IMR-90 (cell line): ENCODE measurements at places on chromosomes 2 and 18. TPM values are rescaled to one million over a fixed set of nuclear protein-coding genes. Genes with fewer than 3 reads are reported as not detected.
A peak's percentile ranks its signal among the peaks of the same experiment; 100 is the strongest.

- H3K27me3 ChIP-seq = no peaks in the 10 kb centered on the region
- no peak overlapping the region for H3K4me3 ChIP-seq
- H3K36me3 ChIP-seq = no peaks in the 10 kb centered on the region
- no peak overlapping the region; the same call in 1 of the 2 replicates for H3K27ac ChIP-seq
- peaks cover 12% of the 10 kb centered on the region for H3K4me1 ChIP-seq
These were observed 55.5 kb downstream of the MARCHF4 start for GRCh38 chr2:216316743-216317142.

DNA sequence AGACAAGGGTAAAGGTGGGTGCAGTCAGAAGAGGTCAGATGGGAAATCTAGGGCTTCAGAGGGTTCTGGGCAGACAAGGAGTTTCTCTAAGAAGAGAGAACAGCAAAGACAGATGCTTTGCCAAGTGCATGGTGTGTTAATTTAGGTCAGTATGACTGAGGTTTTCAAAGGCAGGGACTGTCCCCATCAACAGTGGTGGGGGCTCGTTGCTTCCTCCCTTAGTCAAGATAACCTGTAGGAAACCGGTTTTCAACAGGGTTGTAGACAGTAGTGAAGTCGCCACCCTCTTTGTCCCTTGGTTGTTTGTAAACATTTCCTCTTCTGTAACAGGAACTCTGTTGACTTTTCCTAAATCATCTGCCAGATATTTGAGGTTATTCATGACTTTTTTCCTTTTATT is 11.6 kb downstream of the RAB12 start:
- DNase-seq = no peak
- H3K4me1 ChIP-seq = peaks cover 10% of the 10 kb centered on the region
- H3K27ac ChIP-seq = no peak overlapping the region
- peaks cover 9% of the 10 kb centered on the region for H3K36me3 ChIP-seq
- H3K4me3 ChIP-seq = no peak overlapping the region

DNA sequence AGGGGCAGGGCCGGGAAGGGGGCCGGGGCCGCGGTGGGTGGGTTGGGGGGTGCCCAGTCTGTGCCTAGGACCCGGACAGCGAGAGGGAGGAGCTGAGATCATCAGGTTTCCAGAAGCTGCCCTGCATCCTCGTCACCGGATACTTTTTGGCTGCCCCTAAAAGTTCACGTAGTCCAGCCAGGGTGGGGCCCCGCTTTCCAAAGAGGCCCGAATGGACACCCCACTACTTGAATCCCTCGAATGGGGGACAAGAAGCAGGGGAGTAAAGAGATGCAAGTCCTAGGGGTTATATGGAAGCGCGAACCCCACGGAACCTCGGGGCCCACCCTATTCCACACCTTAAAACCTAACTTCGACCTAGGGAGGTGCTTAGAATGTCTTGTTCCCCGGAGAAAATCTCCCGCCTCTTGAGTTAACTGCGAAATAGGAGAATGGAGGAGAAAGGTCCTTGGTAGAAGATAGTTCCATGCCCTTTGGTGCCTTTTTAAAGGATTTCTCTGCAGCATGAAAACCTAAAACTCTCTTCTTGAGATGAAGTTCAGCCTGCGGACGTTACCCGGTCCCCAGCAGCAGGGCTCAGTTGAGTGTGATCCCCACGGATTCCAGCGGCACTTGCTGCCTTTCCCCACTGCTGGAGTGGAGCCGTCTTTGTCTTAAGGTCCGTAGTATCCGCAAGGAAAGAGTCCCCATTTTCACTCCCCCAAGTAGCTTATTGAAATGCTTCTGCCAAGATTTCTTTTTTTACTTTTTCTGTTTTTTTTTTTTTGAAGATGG is 2.1 kb upstream of the RNF152 start:
- peaks cover 6% of the 10 kb centered on the region for H3K36me3 ChIP-seq
- H3K27ac ChIP-seq = peak overlapping the region; percentile 74
- H3K4me3 ChIP-seq = peak overlapping the region; percentile 95
- no peaks in the 10 kb centered on the region for H3K27me3 ChIP-seq
- DNase-seq = no peak
- peaks cover 7% of the 10 kb centered on the region for H3K4me1 ChIP-seq

DNA sequence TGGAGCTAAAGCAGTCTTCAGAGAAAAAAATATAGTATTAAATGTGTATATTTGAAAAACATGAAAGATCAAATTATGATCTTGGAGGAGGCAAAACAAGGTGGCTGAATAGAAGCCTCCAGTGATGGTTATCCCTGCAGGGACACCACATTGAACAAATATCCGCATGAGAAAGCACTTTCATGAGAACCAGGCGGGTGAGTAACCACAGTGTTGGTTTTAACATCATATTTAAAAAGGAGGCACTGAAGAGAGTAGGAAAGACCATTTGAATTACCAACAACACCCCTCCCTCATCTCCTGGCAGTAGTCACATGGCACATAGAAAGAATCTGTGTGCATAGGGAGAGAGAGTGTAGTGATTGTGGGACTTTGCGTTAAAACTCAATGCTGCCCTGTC is 759.6 kb upstream of the NRXN1 start:
- no peak for DNase-seq
- no peak overlapping the region for H3K27ac ChIP-seq
- no peak overlapping the region for H3K4me3 ChIP-seq
- no peaks in the 10 kb centered on the region for H3K36me3 ChIP-seq
- H3K4me1 ChIP-seq = no peaks in the 10 kb centered on the region
- H3K27me3 ChIP-seq = no peaks in the 10 kb centered on the region

DNA sequence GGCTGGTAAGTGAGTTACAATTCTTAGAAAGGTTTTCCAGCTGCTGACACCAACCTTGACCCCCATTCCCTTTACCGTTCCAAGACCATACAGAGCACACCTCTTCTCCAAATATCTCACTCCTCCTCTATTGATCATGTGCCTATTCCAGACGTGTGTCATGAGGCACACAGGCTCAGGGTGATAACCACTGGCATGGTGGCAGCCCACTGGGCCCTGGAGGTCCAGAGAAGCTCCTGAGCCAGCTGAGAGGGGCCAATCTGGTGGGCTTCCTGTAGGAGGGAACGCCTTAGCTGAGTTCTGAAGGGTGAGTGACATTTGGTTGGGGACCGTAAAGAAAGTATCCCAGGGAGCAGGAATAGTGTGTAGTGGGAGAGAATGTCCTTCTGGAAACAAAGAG is 28.3 kb downstream of the ZAP70 start:
- H3K27ac ChIP-seq = no peak overlapping the region
- no peak for DNase-seq
- H3K36me3 ChIP-seq = 0 out of 2 replicates have a peak, but pooled peaks cover 2% of the 10 kb centered on the region
- H3K4me3 ChIP-seq = no peak overlapping the region

GRCh38 chr2:241609859-241610793 is 26.8 kb downstream of the THAP4 start:
- peaks cover 13% of the 10 kb centered on the region for H3K4me1 ChIP-seq
- peak overlapping the region; percentile 38 for H3K4me3 ChIP-seq
- no peaks in the 10 kb centered on the region for H3K27me3 ChIP-seq
- no peak overlapping the region; the same call in 1 of the 2 replicates for H3K27ac ChIP-seq

GRCh38 chr2:100959225-100959880 is 42.7 kb upstream of the RPL31 start:
- H3K27ac ChIP-seq = no peak overlapping the region
- peaks cover 11% of the 10 kb centered on the region for H3K4me1 ChIP-seq
- peak; percentile 45 for DNase-seq

DNA sequence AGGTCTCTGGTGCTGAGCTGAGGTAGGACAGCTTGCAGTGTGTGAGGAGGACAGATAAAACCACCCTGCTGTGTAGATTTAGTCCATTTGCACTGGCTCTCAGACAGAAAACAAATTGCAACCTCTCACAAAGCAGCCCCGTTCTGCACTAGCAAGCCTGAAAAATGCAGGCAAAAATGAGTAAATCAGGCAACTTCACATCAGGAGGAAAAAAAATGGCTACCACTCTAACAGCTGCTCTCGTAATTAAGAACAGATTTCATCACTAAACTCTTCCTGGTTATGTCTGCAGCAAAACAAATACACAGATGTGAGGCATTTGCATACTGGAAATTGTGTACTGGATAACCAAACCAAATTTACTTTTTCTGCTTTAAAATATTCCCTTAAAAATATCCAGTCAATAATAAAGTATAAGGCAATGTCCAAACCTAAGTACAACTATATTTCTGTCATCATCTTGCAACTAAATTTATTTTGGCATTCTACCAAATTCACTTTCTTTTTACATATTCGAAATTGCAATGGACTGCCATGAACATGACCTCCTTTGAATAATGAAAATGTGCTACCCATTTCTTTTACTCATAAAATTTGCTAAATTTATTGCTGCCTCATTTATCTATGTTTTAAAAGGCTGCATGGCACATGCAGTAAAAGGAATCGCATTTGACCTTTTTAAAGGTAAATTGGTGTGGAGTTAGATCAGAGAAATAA is 157.4 kb downstream of the AFF3 start:
- H3K4me3 ChIP-seq = no peak overlapping the region
- DNase-seq = peak; percentile 73
- peaks cover 7% of the 10 kb centered on the region for H3K4me1 ChIP-seq
- H3K36me3 ChIP-seq = peaks cover 11% of the 10 kb centered on the region; the same call in 1 of the 2 replicates
- H3K27me3 ChIP-seq = no peaks in the 10 kb centered on the region
- H3K27ac ChIP-seq = peak overlapping the region; percentile 95; the same call in 1 of the 2 replicates

DNA sequence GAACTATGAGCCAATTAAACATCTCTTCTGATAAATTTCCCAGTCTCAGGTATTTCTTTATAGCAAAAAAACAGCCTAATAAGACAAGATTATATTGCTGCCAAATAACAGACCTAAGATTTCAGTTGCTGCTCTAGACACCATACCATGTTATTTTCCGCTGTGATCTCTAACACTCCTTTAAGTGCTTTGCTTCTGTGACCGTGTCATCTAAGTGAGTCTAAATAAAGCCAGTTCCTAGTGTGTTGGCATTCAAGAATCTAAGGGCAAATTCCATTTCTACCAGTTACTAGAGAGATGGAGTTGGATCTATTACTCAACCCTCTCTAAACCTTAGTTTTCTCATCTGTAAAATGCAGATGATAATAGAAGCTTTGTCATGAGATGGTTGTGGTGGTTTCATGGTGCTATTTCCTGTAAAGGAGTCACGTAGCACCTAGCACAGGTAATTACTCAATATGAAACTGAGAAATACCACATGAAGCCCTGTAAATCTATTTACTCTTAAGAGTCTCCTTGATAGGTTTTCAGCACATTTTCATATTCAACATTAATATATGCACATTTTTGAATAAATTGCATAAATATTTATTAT is 40.5 kb downstream of the SPHKAP start:
- H3K4me1 ChIP-seq = no peaks in the 10 kb centered on the region
- no peaks in the 10 kb centered on the region for H3K27me3 ChIP-seq
- H3K27ac ChIP-seq = no peak overlapping the region

DNA sequence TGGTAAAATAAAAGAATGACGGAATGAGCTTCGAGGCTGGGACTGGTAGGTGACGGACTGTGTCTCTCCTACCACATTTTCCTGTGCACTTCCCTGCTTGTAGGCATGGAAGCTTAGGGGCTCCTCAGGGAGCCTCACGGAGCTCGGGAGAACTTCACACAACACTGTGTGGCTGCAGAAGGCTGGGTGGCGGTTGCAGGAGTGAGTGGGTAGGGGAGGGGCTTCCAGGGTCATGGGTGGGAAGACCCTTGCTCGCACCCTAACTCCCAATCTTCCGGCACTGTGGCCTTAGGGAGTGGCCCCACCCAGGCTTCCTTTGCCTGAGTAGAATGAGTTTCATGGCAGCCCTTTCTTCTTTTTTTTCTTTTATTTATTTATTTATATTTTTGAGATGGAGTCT is 128.6 kb downstream of the INHBB start:
- no peaks in the 10 kb centered on the region for H3K36me3 ChIP-seq
- H3K4me1 ChIP-seq = peaks cover 11% of the 10 kb centered on the region
- H3K27me3 ChIP-seq = peaks cover 6% of the 10 kb centered on the region
- DNase-seq = no peak

GRCh38 chr2:102342888-102343287 is 12.7 kb upstream of the IL18R1 start:
- peaks cover 20% of the 10 kb centered on the region for H3K27me3 ChIP-seq
- H3K4me1 ChIP-seq = no peaks in the 10 kb centered on the region
- no peak overlapping the region for H3K27ac ChIP-seq
- no peaks in the 10 kb centered on the region for H3K36me3 ChIP-seq

GRCh38 chr2:178282075-178282815 is 87.9 kb downstream of the OSBPL6 start:
- H3K27me3 ChIP-seq = no peaks in the 10 kb centered on the region
- H3K4me3 ChIP-seq = no peak overlapping the region
- no peaks in the 10 kb centered on the region for H3K4me1 ChIP-seq
- DNase-seq = peak; percentile 84

DNA sequence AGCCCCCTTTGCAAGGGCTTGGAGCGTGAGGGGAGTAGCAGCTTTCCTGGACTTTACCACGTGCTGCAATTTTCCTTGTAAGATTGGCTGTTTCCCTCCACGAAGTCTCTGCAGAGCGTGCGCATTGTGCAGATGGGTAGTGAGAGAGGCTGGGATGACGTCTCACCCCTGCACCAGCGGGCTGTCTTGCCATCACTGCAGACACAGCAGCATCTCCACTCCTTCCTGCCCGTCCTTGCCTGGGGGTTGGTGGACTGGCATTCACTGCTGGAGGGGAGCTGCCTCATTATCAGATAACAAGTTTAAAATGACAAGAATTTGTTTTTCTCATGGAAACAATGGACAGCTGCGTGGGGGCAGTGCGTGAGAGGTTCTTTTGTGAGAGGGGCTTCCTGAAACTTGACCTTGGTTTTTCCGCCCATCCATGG is 45.3 kb upstream of the HS6ST1 start:
- no peaks in the 10 kb centered on the region for H3K36me3 ChIP-seq
- no peaks in the 10 kb centered on the region for H3K27me3 ChIP-seq
- H3K4me1 ChIP-seq = peaks cover 16% of the 10 kb centered on the region
- no peak for DNase-seq

GRCh38 chr18:58169472-58169871 is 125.4 kb downstream of the NEDD4L start:
- H3K36me3 ChIP-seq = no peaks in the 10 kb centered on the region
- no peak overlapping the region for H3K4me3 ChIP-seq
- DNase-seq = no peak
- no peaks in the 10 kb centered on the region for H3K4me1 ChIP-seq
- no peak overlapping the region for H3K27ac ChIP-seq
- H3K27me3 ChIP-seq = peaks cover 3% of the 10 kb centered on the region

DNA sequence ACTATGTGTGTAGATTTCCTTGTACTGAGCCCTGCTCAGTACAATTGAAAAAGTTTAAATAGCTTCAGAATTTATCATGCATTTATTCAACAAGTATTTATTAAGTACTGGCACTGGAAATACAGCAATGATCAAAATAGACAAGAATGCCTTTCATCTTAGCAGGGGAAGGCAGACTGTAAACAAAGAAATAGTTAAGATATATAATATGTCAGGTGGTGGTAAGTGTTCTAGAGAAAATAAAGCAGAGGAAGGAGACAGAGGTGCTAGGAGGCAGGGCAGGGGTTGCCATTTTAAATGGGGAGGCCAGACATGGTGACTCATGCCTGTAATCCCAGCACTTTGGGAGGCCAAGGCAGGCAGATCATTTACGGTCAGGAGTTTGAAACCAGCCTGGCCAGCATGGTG is 13.6 kb upstream of the LIPG start:
- no peaks in the 10 kb centered on the region for H3K4me1 ChIP-seq
- no peak overlapping the region for H3K4me3 ChIP-seq
- H3K27me3 ChIP-seq = peaks cover 8% of the 10 kb centered on the region

DAW1 gene
- total RNA-seq = 1.4 TPM in 2 replicates

PROC gene
- total RNA-seq = 0.28 TPM in 1 of 2 replicates, not detected in the other

CD207 gene
- total RNA-seq = not detected in 2 replicates

NEURL3 gene
- not detected in 2 replicates for total RNA-seq

EML4 gene
- 73.7 and 85.8 TPM in 2 replicates for total RNA-seq

GPR45 gene
- not detected in 2 replicates for total RNA-seq

G6PC2 gene
- total RNA-seq = not detected in 2 replicates

CD8A gene
- not detected in 2 replicates for total RNA-seq

GNAL gene
- total RNA-seq = 0.28 and 0.36 TPM in 2 replicates
